ENCODE measurements at places on chromosomes 12 and 14.

- DNase-seq: peak; percentile 10
Measured at GRCh38 chr12:72141381-72141780, 130.8 kb upstream of the TRHDE start.

DNA sequence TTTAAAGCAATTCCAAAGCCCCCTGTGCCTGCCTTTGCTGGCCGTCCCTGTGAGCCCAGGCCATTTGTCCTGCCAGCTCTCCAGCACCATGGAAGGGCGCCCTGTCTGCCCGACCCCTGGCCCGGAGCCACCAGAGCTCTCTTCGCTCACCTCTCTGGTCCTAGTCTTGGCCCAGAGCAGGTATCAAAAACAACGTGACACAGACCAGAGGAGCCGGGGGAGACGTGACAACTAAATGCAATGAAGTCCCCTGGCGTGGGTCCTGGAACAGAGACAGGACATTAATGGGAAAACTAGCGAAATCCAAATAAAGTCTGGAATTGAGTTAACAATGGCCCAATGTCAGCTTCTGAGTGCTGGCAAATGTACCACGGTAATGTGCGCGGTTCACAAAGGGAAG lies 83.2 kb upstream of the DIO3 start:
- no peak for DNase-seq

DNA sequence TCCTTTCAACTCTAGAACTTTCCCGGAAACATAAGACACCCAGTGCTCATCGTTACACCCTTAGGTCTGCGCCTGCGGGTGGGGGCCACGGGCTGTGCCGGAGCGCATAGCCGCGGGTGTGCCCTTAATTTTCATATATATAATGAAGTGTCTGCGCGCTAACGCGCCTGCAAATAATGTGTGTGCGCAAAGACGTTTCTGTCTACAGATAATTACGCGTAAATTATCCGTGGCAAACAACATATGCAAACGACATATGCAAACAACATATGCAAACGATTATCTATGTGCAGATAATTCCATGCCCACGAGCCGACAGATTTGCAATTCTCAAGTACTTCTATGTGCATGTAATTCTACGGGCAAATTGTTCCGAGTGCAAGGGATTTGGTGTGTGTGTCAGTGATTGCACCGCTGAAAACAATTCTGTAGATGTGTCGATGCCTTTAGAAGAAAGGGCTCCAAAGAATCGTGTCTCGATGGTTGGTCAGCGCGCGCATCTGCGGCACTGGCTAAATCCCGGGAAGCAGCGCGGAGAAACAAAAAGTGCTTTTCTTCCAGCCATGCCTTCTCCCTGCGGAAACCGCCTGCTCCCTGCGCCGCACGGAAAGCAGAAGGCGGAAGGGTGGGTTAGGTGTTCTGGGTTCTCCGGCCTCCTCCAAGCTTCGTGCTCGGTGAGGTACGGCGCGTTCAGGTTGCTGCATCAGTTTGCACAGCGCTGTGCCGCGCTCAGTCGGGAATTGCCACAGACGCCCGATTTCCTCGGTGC lies 34.5 kb upstream of the TBX5 start:
- DNase-seq: no peak

- DNase-seq: no peak
Measured at GRCh38 chr12:124024263-124024678, 51.3 kb downstream of the ZNF664 start.

GRCh38 chr14:102779084-102779462 lies 1.8 kb downstream of the TRAF3 start:
- no peak for DNase-seq

All from DMS79 treated with DMSO at 0.1 percent for 48 hours (cell line).